ENCODE measurements at places on chromosomes 7 and 10. TPM values are rescaled to one million over a fixed set of nuclear protein-coding genes. Genes with fewer than 3 reads are reported as not detected.
A peak's percentile ranks its signal among the peaks of the same experiment; 100 is the strongest.

GRCh38 chr7:36045830-36046341 lies 107.2 kb upstream of the EEPD1 start:
- DNase-seq: no peak

Gene ZPBP
- not detected for total RNA-seq

Gene AKR1D1
- total RNA-seq: 0.13 TPM

Gene ARHGAP21
- 55.4 TPM for total RNA-seq

DNA sequence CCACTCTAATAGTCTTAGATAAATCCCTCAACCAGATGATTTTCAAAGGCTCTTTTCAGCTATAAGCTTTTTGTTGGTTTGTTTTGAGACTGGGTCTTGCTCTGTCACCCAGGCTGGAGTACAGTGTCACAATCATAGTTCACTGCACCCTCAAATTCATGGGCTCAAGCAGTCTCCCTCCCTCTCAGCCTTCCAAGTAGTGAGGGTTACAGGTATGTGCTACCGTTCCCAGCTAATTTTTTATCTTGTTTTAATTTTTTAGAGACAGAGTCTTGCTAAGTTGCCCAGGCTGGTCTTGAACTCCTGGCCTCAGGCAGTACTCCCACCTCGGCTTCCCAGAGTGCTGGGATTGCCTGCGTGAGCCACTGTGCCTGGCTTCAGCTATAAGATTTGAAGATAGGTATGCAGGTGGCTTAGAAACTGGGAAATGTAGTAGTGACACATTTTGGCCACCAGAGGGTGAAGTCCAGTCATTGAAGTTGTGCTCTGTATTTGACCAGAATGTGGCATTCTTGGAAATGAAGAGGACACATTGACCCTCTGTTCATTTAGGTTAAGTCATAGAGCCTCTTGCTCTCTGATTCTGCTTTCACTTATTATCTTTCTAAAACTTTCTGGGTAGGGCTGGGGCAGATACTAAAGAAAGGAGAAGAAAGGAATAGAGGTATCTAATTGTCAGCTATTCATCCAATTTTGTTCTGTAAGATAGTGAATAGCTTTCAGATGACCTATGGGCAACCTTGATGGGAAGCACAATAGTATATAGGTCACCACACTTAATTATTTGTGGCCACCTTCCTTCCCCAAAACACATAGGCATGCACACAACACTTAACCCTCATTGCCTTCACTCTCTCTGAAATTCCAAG lies 36.0 kb downstream of the R3HCC1L start:
- DNase-seq: peak; percentile 65

DNA sequence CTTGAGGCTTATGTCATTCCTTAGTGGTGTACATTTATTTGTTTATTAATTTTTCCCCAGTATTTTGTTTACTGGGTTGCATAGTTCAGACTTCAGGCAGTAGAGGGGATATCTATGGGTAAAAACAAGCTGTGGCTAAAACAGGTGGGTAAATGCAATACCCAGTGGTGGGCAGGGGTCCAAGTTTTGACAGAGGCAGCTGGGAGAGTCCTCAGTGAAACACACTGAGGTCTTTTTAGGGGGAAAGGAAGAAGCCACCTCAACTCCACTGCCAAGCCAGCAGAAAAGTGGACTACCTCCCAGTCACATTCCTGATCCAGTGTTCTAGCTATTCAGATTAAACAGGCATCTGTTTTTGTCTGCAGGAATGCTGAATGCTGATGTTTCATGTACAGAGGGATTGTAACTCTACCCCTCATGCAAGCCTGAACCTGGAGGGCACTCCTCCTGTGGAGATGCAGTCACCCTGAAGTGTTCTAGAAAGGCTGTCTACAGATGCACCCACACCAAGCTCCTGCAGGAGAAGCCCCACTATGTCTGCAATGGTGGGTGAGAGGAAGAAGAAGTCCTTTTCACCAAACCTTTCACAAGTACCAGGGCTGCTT lies 757.8 kb downstream of the INHBA start:
- no peak for DNase-seq

- DNase-seq: no peak
Observed at GRCh38 chr10:89973326-89973725, 271.9 kb downstream of the KIF20B start.

Gene SORCS1
- total RNA-seq: 6.4 TPM

DNA sequence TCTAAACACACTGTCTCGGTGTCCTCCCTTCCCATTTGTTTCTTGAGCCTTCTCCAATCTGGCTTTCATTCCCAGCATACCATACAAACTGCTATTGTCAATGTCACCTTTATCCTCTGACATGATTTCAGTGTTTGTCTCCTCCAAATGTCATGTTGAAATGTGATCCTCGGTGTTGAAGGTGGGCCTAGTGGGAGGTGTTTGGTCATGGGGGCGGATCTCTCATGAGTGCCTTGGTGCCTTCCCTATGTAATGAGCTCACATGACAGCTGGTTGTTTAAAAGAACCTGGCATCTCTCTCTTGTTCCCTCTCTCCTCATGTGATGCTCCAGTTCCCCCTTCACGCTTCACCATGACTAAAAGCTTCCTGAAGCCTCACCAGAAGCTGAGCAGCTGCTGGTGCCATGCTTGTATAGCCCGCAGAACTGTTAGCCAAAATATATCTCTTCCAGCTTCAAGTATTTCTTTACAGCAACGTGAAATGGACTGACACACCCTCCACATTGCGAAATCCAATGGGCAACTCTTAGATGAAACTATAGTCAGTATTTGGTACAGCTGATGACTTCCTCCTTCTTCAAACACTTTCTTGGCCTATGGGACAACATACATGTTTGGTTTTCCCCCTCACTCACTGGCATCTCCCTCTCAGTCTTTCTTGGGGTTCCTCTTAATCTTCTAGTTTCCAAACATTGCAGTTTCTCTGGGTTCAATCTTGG lies 27.8 kb downstream of the RNLS start:
- DNase-seq: no peak

Gene FOXI2
- not detected for total RNA-seq

GRCh38 chr7:38798552-38799267 lies 110.3 kb downstream of the VPS41 start:
- no peak for DNase-seq

DNA sequence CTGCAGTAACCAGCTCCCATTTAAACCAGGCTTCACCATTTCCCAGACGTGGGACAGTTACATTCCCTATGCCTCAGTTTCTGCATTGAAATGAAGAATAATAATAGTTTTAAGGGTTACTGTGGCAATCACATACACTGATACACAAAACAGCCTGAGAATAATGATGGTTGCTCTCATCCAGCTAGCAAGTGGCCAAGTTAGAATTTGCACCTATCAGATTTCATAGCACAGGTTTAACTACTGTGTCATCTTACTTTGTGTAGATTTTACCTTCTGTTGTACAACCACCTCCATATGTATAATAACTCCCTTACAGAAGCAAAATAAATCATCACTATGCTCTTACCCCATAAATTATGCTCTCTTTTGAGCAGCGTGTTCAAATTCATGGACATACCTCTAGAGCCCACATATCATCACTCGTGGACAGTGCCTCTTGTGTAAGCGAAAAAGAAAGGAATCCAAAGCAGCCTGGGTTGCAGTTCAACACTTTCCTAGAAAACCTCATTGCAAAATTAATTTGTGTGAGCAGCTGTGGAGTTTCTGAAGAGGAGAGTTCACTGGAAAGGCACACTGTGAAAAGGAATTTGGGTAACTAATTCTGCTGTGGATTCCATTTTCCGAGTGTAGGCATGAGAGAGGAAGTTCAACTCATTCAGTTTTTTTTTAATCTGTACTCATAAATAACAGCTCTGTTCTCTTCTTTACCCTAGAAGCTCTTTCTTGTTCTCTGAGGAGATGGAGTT lies 492.5 kb downstream of the ARL4A start:
- peak; percentile 37 for DNase-seq
